ENCODE measurements at places on chromosomes 5 and 9.

GRCh38 chr5:138351056-138351455, 1.4 kb upstream of the KDM3B start:
- DNase-seq = no peak

DNA sequence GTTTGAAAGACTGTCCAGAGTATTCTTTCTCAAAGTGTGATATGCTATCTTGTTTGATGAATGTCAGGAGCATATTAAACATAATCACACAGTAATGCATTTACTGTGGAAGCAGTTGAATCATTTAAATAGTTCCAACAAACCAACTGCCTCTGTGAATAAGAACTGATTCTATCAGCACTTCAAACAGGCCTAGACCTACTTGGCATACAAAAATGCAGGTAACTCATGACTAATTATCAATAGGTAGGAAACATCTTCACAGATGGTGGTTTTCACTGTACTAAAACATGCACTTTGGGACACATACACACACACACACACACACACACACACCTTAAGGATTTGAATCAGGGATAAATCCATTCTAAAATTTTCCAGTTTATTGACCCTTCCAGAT, 91.2 kb upstream of the SNX2 start:
- DNase-seq = no peak

DNA sequence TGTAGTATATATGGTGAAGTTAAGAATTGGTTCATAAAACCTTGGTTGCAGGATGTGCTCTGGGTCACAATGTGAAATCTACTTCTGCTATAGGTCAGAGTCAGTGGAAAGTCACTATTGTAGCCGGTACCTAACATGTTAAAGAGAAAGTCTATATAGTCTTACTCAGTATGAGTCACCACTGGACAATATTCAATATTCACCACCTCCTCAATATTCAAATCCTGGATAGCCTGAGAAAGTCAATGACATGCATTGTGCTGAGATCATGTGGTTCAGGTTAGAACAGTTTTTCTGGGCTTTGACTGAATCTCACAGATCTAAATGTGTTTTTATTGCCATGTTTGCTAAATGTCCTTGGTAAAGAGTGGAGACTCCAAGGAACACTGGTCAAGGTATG, 108.8 kb downstream of the HMHB1 start:
- DNase-seq = no peak

DNA sequence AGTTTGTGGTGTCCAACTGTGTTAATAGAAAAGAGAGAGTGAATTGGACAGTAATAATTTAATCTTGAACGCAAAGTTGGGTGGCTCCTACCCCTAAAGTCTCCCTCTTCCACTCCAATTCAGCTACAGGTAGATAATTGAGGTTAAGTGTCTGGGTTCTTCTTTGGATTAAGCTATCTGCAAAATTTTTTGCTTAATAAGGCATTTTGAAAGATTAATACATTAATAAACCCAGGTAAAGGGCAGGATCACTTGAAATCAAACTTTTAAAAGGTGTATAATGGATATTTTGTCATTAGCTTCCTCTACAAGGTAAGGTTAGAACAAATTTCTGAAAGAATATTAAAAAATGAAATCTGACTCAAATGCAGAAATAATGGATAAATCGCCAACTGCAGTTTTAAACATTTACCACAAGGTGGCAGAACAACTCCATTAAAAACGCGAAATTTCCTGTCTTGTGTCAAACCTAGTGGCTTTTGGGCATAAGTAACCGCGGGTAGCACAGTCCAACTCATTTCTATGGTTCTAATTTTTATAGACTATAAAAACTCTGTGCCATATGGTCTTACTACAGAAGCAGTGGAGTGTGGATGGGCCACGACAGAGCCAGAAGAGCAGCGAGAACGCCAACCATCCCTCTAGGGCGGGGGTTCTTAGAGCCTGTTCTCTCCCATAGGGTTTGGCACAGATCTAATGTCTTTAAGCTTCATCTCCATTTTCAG, 276.5 kb downstream of the ARHGEF28 start:
- DNase-seq = no peak

DNA sequence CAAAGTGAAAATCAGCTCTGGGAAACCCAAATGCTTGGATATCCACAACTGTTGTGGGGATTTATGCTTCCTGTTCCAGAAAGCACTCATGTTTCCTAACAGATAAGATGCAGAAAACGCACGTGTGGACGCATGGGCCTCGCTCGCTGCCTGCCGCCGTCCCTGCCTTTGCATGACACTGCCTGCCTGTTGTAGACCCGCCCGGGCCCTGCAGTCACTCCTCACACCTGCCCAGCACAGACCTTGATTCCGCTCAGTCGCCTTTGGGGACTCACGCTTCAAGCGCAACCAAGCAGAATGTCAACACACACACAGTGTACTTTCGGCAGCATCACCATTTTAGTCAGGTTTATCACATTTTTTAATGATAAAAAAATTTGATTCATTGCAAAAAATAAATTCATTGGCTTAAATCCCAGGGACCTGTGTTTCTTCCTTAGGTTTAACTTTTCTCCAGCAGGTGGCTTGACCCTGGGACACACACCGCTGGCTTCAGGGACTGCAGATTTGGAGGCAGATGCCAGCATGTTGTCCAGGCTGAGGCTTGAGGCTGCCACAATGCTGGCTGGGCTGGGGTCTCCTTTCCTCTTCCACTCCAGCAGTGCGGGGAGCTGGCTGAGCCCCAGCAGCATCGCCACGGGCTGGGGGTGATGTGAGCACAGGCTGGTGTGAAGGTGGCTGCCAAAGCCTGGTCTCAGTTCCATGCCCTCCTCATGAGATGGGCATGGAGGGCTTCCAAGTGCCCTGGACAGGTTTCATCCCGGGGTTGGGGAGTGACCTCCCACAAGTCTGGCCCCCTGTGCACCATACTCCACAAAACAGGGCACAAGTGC, 416.9 kb upstream of the IRX4 start:
- no peak for DNase-seq

DNA sequence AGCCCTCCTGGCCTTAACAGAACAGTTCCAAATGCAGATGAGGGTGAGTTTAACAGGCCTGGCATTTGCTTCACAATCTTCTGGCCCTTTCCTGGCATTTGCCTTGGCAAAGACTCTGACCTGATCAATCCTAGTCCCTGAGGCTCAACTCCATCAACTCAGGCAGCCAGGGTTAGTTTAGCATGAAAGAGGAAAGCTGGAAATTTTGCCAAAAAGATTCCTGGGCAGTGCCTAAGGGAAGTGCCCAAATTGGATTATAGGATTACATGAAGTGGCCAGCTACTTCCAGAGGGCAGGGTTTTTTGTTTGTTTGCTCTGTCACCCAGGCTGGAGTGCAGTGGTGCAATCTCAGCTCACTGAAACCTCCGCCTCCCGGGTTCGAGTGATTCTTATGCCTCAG, 36.8 kb downstream of the PCDHAC2 start:
- DNase-seq = no peak

DNA sequence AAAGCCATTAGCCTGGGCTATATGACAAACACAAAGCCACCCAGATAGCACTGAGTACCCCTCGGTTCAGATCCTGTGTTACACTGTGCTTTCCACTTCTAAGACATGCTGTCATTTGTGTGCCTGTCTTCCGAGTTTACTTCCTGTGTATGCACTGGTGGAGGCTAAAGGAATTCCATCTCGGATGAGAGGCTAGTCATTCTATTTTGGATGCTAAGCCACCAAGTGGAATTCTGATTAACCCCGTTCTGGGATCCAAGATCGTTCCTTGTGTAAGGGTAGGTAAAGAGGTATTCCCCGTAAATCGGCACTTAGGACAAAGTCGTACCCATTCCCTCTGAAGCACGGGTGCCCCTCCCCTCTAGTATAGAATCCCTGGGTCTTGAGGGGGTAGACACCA, 8.7 kb downstream of the PROP1 start:
- DNase-seq = no peak

DNA sequence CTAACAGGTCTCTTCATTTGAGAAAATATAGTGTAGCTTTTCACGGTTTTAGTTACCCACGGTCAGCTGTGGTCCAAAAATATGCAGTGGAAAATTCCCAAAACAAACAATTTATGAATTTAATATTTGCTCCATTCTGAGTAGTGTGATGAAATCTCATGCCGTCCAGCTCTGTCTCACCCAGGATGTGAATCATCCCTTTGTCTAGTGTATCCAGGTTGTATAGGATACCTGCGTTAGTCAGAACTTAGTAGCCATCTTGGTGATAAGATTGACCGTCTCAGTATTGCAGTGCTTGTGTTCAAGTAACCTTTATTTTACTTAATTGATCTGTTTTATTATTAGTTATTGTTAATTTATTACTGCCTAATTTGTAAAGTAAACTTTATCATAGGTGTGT, 41.1 kb downstream of the NDUFS4 start:
- DNase-seq = no peak

DNA sequence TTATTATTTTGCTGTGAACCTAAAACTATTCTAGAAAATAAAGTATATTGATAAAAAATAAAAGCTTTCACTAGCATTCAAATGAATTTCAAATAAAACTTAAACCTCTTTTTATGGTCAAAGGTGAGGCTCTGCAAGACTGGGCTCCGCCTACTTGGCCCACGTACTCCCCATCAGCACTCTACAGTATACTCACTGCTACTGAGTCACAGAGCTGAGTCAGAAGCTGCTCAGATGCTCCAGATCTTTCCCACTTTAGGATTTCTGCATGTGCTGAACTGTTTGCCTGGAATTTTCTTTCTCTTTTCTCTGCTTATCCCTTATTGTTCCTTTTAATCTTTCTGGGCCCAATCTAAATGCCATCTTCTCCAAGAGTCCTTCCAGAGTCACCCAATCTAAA, 331.9 kb upstream of the CCNG1 start:
- no peak for DNase-seq

GRCh38 chr5:127872494-127872893, 169.3 kb downstream of the CCDC192 start:
- DNase-seq = no peak

DNA sequence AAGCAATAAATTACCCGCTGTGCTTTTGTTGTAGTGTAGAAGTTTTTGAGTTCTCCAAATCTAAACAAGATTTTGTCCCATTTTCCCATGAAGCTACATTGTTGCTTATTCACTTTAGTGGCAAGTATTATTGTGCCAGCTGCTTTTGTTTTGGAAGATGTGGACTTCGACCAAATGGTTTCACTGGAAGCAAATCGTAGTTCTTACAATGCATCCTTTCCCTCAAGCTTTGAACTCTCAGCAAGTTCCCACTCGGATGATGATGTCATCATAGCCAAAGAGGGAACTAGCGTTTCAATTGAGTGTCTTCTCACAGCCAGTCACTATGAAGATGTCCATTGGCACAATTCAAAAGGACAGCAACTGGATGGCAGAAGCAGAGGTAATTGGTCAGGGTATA, 10.9 kb downstream of the MFAP3 start:
- no peak for DNase-seq

DNA sequence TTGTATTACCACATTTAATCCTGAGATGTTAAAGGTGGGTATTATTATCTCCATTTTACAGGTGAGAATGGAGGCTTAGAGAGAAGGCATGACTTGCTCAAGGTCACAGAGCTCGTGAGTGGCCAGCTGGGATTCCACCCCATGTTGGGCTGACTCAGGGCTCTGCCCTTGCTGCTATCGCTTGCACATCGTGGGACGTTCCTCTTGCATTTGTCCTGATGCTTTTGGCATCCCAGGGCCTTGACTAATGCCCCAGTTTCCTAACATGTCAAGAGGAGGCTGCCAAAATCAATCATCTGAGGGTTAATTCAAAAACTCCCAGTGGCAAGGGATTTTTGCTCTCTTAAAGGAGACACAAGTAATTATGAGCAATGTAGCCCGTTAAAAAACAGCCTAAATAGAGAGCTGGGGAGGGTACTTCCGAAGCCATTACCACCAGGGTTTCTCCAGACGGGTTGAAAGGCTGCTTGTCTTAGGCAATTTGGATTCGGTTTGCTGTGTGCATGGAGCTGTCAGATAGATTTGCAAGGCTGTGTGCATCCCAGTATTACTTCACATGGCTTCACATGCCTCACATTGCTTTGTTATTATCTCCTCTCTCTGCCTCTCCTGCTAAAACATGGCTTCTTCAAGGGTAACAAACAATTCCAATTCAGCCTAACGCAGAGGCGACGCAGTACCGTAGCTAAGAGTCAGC, 347.4 kb downstream of the DRD1 start:
- DNase-seq = no peak

- DNase-seq = no peak
These were observed 111.8 kb downstream of the CAVIN4 start for GRCh38 chr9:100689635-100690034.

- no peak for DNase-seq
These were observed 162.9 kb upstream of the ACOT12 start for GRCh38 chr5:81556809-81557208.

- DNase-seq = no peak
These were observed 44.7 kb downstream of the RGS3 start for GRCh38 chr9:113508111-113508749.

GRCh38 chr9:68705531-68706362, 707 bp downstream of the PIP5K1B start:
- DNase-seq = peak; percentile 22

DNA sequence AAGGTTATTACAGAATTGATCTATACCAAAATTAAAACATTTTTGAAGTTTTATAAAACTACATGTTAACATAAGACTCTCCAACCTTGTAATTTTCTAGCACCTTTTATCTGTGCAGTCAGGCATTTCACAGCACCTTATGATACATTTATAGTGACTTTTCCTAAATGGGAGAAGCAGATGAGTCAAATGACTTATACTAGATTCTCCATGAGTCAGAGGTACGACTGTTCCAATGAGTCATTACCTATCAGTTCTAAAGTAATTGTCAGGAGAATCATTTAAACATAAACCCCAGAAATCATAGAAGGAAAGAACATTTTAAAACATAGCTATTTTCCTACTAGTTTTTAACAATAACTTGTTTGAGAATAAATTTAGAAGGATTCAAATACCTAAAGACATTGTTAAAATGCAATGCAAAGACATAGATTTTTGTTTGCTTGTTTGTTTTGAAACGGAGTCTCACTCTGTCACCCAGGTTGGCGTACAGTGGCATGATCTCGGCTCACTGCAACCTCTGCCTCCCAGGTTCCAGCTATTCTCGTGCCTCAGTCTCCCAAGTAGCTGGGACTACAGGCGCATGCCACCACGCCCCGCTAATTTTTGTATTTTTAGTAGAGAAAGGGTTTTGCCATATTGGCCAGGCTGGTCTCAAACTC, 34.7 kb upstream of the DMXL1 start:
- DNase-seq = no peak

DNA sequence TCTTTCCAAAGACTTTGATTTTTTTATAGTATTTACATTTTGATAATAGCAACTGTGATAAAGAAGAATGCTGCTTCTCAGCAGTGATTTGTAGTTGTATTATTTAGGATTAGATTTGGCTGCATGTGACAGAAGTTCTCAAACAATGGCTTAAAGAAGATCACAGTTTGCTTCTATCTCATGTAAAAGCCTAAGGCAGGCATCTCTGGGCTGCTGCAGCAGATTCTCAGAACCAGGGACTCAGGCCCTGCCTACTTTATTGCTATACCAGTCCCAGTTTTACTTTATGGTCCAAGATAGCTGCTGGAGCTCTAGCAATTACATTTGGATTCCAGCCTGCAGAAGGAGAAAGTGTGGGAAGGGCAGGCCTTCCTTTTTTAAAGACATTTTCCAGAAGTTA, 8.8 kb upstream of the SNX2 start:
- DNase-seq = no peak
